ENCODE measurements at places on chromosomes 7 and 10.
A peak's percentile ranks its signal among the peaks of the same experiment; 100 is the strongest.

DNA sequence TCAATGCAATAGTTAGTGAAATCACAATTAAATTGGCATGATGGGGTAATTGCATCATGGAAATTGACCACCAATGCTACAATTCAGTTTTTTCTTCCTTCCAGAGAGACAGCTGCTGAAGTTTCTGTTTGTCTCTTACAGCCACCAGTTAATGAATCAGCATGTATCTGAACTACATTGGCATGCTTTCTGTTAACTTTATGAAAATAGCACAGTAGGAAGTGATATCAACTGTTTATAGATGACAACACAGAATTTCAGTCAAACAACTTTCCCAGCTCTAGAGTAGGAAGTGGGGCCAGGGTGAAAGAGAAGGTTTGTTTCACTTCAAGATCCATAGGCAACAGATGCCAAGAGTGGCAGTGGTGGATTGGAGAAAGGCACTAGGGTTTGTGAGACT is 339.6 kb upstream of the VWC2 start:
- DNase-seq = no peak

DNA sequence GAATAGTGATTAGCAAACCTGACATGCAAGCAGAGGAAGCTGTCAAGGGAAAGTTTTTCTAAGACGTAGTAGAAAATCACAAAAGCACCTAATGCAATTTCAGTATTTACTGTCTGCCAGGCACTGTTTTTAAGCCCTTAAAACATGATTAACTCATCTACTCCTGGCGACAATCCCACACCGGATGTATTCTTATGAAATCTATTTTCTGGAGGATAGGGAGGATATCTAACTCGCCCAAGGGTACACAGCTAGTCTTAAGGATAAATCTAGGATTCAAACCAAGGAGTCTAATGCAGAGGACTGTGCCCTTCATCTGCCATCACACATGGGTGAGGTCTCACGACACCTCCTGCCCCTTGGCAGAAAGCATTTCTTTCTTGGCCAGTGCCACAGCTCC is 47.8 kb upstream of the FIGNL1 start:
- no peak for DNase-seq

GRCh38 chr7:155852426-155853301 is 40.4 kb upstream of the SHH start:
- no peak for DNase-seq

DNA sequence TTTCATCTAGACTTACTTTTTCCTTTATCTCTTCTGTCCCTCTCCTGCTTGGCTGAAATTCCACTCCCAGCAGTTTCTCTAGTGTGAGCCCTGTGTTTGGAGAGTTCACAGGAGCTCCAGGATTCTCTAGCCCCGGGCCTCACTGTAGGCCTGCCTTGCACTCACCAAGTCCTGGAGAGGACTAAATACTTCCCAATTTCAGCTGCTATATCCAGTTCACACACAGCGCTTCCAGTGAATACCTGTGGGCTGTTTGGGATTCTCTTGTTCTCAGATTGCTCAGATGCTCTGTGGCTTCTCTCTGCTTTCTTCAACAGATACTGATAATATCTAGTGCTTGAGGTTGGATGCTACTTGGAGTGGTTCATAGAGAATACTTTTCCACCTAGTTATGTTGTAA is 46.0 kb downstream of the MINPP1 start:
- DNase-seq = no peak

GRCh38 chr10:24417053-24417452 is 208.1 kb downstream of the KIAA1217 start:
- DNase-seq = no peak

- no peak for DNase-seq
Measured at GRCh38 chr10:100204370-100204769, 18.5 kb upstream of the ERLIN1 start.

GRCh38 chr7:47225387-47226131 is 356.4 kb downstream of the TNS3 start:
- DNase-seq = no peak

- no peak for DNase-seq
Measured at GRCh38 chr7:78315119-78315518, 516.5 kb downstream of the PHTF2 start.

GRCh38 chr10:23914641-23915040 is 294.3 kb upstream of the KIAA1217 start:
- DNase-seq = no peak

DNA sequence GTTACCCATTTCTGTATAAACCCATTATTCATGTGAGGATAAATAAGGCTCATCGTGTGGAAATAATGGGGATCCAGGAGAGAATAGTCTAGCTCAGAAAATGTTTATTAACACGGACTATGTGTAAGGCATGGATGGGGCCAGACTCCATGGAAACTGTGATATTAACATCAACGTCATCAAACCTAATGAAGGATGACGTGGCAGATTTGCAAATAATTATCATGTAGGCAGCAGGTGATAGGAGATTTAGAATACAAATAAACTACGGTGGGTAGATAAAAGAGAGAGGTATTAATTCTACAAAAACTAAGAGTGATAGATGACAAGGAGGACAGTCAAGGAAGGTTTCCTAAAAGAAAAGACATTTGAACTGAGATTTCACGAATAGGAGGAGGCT is 592.2 kb downstream of the REEP3 start:
- DNase-seq = no peak

GRCh38 chr7:37988721-37989650 is 68.5 kb downstream of the EPDR1 start:
- no peak for DNase-seq

- no peak for DNase-seq
Measured at GRCh38 chr10:60479305-60480020, 89.8 kb upstream of the ANK3 start.

- DNase-seq = no peak
Measured at GRCh38 chr10:123882681-123883445, 8.7 kb downstream of the CPXM2 start.

GRCh38 chr10:32084185-32084851 is 28.1 kb upstream of the KIF5B start:
- no peak for DNase-seq

- no peak for DNase-seq
Measured at GRCh38 chr7:128841171-128841690, 11.0 kb downstream of the FLNC start.

DNA sequence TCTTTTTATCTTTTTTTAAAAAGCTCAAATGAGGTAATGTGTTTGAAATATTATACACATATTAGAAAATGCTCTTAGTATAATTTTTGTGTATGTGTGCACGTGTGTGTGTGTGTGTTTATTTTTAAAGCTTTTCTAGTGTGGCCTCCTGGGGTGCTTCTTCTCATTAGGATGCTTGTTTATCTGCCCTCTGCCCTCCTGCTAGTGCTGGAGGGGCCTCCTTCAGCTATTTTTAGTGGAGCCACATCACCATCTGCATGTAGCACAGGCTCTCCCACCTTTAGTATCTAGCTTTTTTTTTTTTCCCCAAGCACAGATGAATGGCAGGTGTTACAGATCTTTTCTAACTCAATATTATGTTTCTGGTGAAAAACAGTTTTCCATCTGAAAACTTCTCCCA is 155.7 kb upstream of the TMEM229A start:
- DNase-seq = no peak

- no peak for DNase-seq
Measured at GRCh38 chr10:95832216-95833041, 75.3 kb upstream of the CC2D2B start.

DNA sequence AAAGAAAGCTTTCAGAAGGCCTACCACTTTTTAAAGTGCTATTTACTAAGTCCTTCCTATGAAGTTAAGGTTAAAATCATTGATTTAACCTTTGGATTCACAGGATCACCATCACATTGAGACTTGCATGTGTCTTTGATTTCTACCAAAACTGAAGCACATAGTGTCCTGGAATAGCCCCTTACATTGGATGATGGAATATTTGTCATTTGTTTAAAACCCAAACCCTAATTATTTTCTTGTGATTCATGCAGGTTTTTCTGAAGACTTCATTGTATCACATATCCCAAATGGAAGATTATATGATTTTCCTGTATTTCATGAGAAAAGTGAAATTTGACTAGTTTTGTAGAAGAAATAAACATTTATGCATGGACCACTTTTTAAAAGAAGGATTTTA is 3.3 kb downstream of the SEMA3A start:
- DNase-seq = no peak

DNA sequence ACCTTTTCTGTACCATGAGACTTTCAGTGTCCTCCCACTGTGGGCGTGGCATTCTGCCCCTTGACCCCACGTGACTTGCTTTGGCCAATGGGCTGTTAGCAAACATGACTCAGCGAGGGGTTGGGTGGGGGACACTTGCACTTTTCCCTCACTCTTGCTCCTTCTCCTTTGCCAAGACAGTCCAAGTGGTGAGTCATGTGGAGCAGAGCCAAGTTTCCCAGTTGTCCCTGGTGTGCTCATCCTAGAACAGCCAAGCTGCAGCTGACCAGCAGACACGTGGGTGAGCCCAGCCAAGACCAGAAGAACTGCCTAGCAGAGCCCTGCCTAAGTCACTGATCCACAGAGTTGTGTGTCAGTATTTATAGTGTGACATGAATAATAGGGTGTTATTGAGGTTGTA is 82.8 kb upstream of the CPXM2 start:
- DNase-seq = no peak

DNA sequence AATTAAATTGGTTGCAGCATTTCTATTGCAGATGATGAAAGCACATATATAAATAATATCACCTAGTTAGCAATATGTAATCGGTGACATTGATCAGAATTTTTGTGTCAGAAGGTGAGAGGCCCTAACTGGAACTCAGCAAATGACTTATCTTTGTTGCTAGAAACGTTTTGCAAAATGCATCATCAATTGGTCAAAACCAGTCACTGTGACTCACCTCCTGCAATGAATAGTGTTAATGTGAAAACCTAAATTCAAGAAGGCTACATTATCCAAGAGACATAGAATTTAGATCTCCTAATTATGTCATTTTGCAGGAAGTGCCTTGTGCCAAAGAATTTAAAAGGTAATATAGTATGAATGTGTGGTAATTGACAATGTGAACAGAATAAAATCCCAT is 9.8 kb upstream of the PNLIPRP3 start:
- no peak for DNase-seq

GRCh38 chr10:70055550-70055949 is 2.9 kb downstream of the MACROH2A2 start:
- DNase-seq = no peak

- DNase-seq = no peak
Measured at GRCh38 chr10:58424176-58424575, 39.0 kb downstream of the TFAM start.

DNA sequence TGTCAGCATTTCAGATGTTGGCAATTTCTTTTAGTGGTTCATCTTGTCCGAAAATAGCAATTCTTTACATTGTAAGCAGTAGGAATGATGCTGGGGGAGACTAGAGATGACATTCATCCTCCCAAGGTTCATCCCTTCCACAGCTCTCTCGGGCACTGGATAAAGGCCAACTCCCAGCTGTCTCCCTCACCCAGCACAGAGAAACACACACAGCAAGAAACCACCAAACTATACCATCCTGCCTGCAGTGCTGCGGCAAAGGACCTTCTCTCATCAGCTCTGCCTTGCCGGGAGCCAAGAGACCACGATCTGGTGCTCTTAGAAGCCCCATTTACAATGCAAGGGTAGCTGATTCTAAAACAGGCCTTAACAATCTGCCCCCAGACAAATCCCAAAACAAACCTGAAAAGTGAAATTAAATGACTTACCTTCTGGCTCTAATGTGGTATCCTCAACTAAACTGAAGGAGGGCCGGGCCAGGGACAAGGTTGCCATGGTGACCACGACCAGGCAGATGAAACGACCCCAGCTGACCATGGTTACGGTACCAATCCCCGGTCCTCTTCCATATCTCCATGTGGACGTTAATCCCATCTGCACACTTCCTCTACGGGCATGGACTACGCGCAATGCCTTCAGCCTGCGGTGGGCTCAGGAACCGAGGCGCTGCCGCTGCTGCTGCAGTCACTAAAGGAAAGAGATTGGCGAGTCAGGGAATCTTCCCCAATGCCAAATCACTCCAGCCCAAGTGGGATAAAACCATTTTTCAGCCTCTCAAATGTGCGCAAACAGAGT is 4.8 kb downstream of the FGFR2 start:
- DNase-seq = no peak

- DNase-seq = no peak
Measured at GRCh38 chr7:29150856-29151255, 4.5 kb upstream of the CPVL start.

- no peak for DNase-seq
Measured at GRCh38 chr7:112572669-112573301, 92.0 kb downstream of the LSMEM1 start.

DNA sequence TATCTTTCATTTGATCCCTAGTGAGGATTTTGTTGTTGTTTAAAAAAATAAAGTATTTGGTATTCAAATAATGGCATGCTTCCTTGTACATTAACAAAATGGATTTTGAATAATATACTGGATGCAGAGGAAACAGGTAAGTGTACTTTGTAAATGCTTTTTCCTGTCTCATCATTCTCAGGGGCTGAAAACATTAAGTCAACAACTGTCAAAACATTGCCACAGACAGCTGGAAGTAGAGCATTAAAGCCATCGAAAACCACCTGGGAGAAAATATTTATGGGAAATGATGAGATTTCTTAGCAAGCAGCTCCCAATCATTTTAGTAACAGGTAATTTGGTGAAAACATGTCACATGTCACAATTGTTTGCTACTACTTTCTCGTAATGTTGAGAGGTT is 10.7 kb downstream of the TAS2R39 start:
- no peak for DNase-seq

- DNase-seq = no peak
Measured at GRCh38 chr10:127774766-127775559, 38.0 kb downstream of the FOXI2 start.

GRCh38 chr7:130515315-130516040 is 23.6 kb downstream of the MEST start:
- DNase-seq = no peak

DNA sequence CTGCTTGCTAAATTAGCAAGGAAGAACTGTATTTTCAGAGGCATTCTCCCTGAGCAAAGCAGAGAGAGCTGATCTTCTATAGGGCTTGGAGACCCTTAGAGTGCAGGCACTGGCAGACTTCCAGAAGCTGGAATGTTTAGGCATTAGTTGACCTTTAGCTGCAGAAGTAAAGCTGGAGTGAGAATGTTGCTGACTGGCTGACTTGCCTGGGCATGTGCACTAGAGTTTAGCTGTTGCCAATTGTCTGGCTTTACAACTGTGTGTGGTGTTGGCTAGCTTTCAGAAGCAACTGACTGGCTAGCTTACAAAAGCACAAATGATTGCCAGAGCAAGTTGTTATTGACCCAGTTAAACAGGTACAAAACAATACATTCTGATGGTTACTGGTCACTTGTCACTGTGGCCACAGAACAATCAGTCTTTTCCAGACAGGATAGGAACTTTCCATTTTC is 25.1 kb downstream of the FAM13C start:
- peak; percentile 31 for DNase-seq

DNA sequence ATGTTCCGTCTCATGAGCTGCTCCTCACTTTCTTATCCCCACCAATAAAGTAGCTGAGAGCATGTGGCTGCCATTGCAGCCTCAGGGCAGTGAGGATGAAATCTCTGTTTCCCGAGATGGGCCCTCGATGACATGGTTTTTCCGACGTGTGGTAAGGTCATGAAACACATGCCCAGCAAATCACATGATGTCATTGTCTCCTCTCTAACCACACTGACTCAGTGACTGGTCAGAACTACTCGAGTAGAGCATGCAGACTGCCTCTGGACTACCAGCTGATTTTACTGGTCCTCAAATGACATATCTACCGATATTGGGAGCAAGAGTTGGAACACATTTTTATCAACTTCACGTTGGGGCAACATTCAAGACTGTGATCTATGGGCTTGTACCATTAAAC is 786.1 kb downstream of the CNTNAP2 start:
- no peak for DNase-seq
